ENCODE measurements at places on chromosomes 13 and 19. TPM values are rescaled to one million over a fixed set of nuclear protein-coding genes. Genes with fewer than 3 reads are reported as not detected.

Gene CEACAM16
- total RNA-seq = not detected

Gene KIR3DL2
- 0.23 TPM for total RNA-seq

Gene VN1R2
- total RNA-seq = not detected

Gene VSTM1
- total RNA-seq = not detected

Gene KCNJ14
- 1.4 TPM for total RNA-seq

Gene MCEMP1
- total RNA-seq = not detected

Gene SLC25A23
- 35.5 TPM for total RNA-seq

Gene CPAMD8
- total RNA-seq = 0.68 TPM

Gene PBX4
- total RNA-seq = 46.1 TPM

Gene HSD17B14
- 2.6 TPM for total RNA-seq

Gene ZNF837
- total RNA-seq = 3.5 TPM

Gene TIMM29
- 29.7 TPM for total RNA-seq

Gene PSG11
- total RNA-seq = not detected

Gene RAB20
- total RNA-seq = 8.8 TPM

Gene ZNF66
- 16.7 TPM for total RNA-seq

Gene KASH5
- total RNA-seq = not detected

Gene TUBA3C
- total RNA-seq = not detected

Gene ZNF358
- total RNA-seq = 13.1 TPM

Measured in activated naive CD8-positive, alpha-beta T cell treated with anti-CD3 and anti-CD28 coated beads, Interleukin-2, amount 10 ng/mL, durations not matched to agents 7 days and 5 days (primary cell).